Stimulated activated CD8-positive, alpha-beta memory T cell treated with anti-CD3 and anti-CD28 coated beads, Interleukin-4, amount 100 ng/mL, for 1 hour (primary cell): ENCODE measurements at places on chromosomes 12 and 14.

DNA sequence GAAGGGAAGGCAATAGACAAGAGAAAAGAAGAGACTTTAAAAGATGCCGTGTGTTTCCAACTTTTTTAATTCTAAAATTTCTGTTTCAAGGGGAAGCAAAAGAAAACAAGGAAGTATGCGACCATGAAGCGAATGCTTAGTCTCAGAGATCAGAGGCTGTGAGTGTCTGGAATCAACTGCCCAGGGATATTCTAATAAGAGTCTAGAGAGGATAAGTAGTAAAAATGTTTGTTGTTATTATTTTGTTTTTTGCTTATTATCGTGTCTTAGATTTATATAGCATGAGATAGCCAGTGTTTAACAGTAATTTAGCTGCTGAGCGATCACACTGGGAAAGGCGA, 421 bp downstream of the FCF1 start:
- no peak for DNase-seq

GRCh38 chr14:22974530-22975313, 7.6 kb downstream of the AJUBA start:
- DNase-seq: no peak

DNA sequence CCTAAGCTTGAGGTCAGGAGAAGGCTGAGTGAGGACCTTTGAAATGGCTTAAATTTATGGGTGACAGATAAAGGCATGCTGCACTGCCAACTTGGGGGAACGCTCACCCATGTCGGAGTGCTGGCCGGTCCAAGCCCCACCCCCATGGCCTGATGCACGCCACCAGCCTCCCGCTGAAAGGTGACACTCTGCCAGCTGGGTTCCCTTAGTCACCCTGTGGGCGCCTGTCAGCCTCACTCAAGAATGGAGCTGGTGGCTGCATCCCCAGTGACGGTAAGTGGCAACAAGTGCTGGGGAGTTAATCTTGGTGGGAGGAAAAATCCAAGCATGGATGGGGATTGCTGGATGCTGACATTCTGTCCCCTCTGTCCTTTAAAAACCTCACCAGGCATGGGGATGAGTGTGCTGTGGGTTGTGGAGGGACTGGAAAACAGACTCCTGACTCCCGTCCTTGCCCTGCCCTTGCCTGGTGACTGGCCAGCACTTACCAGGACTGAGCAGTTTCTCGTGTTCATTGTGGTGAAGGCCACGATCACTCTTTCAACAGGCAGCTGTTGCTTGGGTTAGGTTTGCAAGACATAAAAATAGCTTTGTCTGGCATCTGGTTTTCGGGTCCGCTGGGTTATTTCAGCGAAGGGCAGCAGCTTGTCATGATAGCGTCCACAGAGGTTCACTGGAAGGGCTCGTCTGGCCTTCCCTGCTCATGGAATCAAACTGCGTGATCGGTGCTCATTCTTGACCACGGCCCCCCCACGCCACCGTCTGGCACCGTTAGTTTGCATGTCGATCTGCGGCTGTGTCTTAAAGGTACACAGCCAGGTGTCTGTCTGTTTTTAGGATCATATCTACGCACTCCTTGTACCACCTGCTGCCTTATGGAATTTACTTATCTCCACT, 15.0 kb downstream of the ACACB start:
- DNase-seq: no peak

DNA sequence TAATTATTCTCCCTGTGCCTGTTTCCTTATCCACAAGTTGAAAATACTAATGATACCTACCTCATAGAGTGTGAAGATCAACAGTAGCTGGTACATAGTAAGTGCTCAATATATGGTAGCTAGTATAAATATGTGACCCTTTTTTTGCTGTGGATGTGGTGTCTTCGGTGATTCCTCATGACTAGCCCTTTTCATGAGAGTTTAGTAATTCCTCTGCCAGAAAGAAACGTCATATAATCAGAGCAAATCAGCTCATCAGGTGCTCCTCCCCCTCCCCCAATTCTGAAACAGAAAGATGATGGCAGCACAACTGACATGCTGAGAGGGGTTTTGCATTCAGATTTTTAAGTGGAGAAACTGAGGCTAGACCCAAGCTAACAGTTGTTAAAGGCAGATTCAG, 210.8 kb downstream of the SLC41A2 start:
- no peak for DNase-seq

DNA sequence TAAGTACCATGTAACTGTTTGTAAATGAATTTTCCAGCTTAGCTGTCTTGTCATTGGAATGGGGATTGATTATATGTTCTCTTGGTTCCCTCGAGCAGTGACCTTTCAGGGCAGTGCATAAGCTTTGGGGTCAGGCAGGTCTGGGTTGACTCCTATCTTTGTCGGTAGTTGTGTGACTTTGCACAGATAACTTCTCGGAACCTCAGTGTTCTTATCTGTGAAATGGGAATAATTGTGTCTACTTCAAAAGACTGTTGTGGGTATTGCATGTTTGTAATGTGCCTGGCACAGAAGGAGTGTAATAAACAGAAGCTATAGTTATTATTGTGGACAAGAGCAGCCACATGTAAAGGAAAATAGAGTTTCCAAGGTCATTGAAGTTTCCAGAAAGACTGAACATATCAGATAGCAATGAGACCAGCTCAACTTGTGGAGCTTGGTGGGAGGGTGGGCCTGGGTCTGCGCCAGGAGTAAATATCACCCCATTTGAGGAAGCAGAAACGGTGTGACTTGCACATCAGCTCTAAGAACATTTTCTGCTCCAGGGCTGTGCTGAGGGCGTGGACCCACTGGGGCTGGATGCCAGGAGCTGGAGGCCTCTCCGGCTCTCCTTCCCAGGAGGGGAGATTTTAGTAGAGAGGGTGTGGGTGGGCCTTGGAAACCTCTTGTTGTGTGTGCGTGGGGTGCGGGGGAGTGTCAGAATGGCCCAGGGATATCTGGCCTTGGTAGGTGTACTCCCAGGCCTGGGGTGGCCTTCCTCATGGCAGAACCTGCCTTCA, 19.7 kb downstream of the FOS start:
- no peak for DNase-seq

GRCh38 chr14:69945912-69946311, 66.7 kb downstream of the SMOC1 start:
- DNase-seq: no peak

- no peak for DNase-seq
Measured at GRCh38 chr14:69986336-69986735, 107.1 kb downstream of the SMOC1 start.

GRCh38 chr12:78330131-78330530, 499.4 kb downstream of the NAV3 start:
- no peak for DNase-seq

GRCh38 chr14:52275372-52275771, 7.9 kb downstream of the PTGDR start:
- DNase-seq: no peak

DNA sequence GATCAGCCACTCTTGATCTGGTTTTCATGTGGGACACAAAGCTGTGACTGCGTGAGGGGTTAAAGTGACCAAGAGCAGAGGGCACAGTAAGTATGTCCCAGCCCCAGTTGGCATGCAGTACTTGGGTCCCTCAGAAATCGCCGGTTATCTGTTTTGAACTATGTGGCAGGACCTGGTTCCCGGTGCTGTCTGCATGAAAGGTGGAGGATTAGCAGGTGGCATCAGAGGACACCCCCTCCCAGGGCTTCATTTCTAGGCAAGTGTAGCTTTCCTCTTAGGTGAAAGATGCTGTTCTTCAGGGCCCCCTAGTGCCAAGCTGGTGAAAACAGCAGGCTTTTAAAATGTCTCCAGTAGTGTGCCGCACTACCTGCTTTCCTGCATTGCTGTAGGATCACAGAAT, 57.1 kb downstream of the ATG14 start:
- no peak for DNase-seq

DNA sequence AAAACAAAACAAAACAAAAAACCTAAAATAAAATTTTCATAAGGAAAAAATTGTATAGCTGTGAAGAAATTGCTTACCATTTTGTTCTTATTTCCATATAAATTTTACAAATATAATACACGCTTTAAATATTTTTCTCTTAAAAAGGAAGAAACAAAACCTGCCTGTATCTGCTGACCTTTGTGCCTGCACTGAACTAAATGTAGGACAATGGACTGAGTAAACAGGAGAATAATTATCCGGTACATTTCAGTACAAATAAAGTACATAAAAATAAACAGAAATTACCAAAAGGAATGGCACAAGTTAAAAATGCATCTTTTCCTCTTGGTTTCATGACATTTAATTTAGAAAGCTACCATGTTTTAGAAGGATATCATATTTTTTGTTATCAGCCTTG, 112.3 kb downstream of the DNAI7 start:
- DNase-seq: no peak

DNA sequence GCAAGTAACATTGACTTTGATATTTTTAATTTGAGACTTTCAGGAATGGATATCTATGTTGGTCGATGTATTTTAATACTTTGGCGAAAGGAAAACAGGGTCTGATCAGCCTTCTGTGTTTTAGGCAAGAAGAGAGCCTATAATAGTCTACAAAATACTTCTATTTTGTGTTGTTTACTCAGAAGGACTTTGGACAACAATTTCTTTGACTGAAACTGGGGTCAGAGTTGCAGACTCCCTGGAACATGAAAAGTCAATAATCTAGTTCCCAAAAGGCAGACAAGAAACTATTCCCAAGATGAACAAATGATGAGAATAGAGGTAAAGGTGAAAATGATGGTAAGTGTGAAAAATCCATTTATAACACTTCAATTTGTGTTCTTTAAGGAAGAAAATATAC, 10.6 kb upstream of the NUBPL start:
- no peak for DNase-seq

DNA sequence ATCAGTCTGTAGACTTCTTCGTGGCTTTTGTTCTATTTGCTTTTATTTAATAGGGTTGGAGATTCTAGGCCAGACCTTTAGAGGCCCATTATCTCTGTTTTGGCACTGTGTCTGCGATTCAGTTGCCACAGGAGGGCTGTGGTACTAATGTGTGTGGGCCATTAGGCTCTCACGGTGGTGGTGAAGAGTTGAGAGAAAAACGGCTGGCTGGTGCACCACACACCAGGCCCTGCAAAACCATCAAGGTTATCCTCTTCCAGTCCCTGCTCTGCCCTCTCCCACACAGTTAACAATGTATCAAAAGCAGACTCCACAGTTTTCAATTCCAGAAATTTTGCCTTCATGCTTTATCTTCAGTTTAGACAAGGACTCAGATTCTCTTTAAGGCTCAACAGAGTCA, 97.7 kb downstream of the MYF5 start:
- no peak for DNase-seq

- DNase-seq: no peak
Measured at GRCh38 chr12:74456431-74456830, 81.2 kb upstream of the ATXN7L3B start.

DNA sequence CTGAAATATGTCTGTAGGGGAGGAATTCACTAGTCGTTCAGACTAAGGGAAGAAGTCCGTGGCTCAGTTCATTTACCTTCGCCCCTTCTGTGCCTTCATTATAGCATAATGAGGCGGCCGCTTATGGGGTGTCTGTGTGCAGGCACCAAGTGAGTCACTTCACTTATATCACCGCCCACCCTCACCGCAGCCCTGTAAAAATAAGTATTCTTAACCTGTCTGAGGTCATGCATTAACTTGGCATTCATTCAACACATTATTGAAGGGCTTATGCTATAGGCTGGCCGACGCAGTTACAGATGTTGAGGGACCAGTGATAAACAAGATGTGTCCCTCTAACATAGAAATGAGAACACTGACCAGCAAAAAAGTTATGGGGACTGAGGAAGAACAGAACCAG, 47.7 kb upstream of the PTCSC3 start:
- no peak for DNase-seq

- DNase-seq: no peak
Measured at GRCh38 chr12:70840656-70841350, 79.7 kb downstream of the PTPRR start.

GRCh38 chr12:32201976-32202375, 95.3 kb downstream of the BICD1 start:
- DNase-seq: no peak

GRCh38 chr14:23183479-23183878, at the start of gene SLC7A8:
Gene SLC7A8 (minus strand): TSS chr14:23183660. CDS start chr14:23182914, 746 bp downstream.
- no peak for DNase-seq

DNA sequence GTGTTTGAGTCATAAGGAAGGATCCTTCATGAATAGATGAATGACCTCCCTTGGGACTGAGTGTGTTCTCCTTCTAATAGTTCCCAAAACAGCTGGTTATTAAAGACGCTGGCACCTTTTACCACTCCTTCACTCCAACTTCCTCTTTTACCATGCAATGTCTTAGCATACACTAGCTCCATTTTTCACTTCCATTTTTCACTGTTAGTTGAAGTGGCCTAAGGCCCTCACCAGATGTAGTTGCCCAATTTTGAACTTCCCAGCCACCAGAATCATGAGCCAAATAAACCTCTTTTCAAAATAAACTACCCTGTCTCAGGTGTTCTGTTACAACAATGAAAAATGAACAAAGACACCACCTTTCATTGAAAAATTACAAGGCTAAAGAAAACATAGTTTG, 64.7 kb downstream of the GPR65 start:
- no peak for DNase-seq

DNA sequence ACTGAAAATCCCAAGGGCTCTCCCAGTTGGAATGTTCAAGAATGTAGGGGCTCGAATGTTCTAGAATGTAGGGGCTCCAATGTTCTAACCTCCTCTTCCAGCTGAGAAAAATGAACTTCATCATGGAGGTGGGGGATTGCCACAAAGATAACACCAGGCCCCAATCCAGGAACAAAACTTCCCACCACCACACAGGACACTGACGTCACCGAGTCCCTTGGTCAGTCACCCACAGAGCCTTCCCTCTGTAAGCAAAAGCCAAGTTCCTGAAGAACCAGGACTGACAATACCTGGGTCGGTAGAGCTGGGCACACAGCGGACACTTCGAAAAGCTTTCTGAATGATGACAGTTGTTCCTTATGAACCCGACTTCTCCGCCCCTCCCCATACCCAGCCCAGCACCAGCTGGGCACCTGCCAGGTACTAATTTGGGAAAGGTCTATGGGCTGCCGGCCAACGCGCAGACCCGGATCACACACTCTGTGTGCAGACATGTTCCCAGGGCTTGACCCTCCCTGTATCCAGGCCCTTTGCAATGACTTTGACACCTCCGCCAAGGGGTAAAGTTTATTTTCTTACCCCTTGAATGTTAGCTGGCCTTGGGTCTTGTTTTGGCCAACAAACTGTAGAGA, 18.9 kb downstream of the ITPK1 start:
- no peak for DNase-seq

GRCh38 chr14:59308673-59309072, 120.2 kb downstream of the DAAM1 start:
- DNase-seq: no peak

- no peak for DNase-seq
Measured at GRCh38 chr12:114355389-114356088, 50.4 kb downstream of the TBX5 start.

GRCh38 chr14:68627050-68627867, 165.6 kb downstream of the ZFP36L1 start:
- no peak for DNase-seq

DNA sequence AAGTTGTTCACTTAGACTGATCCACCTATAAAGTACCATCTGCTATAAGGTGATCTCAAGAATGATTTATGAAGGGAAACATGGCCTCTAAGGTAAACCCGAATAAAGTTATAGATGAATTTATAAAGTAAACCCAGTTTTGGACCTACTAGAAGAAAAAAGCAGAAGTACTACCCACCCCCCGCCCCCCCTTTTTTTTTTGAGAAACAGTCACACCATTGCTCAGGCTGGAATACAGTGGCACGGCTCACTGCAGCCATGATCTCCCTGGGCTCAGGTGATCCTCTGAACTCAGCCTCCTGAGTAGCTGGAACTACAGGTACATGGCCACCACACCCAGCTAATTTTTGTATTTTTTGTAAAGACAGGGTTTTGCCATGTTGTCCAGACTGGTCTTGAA, 3.9 kb downstream of the ENTPD5 start:
- no peak for DNase-seq
